ENCODE measurements at places on chromosomes 5 and 9.

GRCh38 chr5:160240350-160240749 is 11.0 kb downstream of the FABP6 start:
- DNase-seq = no peak

GRCh38 chr5:157761690-157762621 is 18.4 kb downstream of the LSM11 start:
- no peak for DNase-seq

DNA sequence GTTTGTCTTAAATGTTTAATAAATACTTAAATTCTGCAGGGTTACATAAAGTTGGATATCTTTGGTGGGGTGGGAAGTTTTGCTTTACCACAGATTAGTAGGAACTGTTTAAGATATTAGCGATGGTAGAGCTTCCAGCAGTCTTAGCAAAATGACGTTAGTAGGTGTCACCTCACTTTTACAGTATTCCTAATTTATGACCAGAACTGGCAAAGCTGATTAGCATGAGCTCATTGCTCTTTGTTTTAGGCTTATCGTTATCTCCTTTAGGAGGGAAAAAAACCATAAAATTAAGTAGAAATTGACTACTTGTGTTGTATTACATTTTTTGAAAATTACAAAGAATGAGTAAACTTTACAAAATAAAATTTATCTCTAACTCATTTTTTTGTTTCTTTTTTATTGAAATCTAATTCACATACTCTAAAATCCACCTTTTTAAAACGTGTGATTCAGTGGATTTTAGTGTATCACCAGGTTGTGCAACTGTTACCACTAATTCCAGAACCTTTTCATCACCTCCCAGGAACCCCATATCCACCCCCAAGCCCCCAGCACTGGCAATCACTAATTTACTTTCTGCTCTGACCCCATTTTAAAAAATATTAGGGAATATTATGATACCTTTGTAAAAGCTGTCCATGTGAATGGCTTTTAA is 129.5 kb downstream of the TRIO start:
- DNase-seq = no peak

GRCh38 chr9:78143281-78144007 is 92.4 kb upstream of the CEP78 start:
- no peak for DNase-seq

GRCh38 chr9:82180711-82181110 is 192.1 kb downstream of the SPATA31D1 start:
- no peak for DNase-seq

- DNase-seq = no peak
These were observed 58.3 kb upstream of the ANGPTL2 start for GRCh38 chr9:127180457-127181314.

GRCh38 chr9:135905380-135906258 is 1.7 kb downstream of the CAMSAP1 start:
- no peak for DNase-seq

GRCh38 chr9:93286252-93287188 is 102.6 kb downstream of the WNK2 start:
- DNase-seq = no peak

GRCh38 chr5:34574936-34575467 is 81.1 kb upstream of the RAI14 start:
- no peak for DNase-seq

DNA sequence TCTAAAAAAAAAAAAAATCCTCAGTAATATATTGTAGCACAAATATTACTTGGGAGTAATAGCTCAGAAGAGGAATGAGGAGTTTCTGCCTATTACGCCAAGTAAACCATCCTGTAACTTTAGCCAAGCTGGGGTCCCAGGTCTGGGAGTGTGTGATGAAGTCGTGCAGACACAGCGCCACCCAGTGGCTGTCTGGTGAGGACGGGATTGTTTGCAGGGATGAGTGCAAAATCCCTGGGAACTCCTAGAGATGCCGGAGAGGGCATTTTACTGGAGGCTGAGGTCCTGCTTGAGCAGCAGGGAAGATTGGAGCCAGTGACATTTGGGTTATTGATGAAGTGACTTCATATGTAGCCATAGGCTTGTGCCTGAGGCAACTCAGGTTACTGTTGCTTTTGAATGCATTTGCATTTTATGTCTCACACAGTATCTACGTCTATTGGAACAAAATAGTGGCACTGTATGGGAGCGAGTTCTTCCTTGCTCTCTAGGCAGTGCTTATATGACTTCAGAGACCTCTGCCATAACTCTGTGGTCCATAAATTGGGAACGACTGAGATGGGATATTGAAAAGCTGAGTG is 72.8 kb downstream of the PSAT1 start:
- peak; percentile 25 for DNase-seq

GRCh38 chr5:11037941-11038340 is 276.9 kb upstream of the DAP start:
- no peak for DNase-seq

DNA sequence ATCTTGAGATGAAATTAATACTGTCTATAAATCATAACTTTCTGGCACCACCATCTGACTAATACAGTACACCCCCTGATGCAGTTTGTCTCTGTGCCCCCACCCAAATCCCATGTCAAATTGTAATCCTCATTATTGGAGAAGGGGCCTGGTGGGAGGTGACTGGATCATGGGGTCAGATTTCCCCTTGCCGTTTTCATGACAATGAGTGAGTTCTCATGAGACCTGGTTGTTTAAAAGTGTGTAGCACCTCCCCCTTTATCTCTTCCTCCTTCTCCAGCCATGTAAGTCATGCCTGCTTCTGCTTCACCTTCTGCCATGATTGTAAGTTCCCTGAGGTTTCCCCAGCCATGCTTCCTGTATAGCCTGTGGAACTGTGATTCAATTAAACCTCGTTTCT is 78.7 kb upstream of the CDH6 start:
- no peak for DNase-seq

DNA sequence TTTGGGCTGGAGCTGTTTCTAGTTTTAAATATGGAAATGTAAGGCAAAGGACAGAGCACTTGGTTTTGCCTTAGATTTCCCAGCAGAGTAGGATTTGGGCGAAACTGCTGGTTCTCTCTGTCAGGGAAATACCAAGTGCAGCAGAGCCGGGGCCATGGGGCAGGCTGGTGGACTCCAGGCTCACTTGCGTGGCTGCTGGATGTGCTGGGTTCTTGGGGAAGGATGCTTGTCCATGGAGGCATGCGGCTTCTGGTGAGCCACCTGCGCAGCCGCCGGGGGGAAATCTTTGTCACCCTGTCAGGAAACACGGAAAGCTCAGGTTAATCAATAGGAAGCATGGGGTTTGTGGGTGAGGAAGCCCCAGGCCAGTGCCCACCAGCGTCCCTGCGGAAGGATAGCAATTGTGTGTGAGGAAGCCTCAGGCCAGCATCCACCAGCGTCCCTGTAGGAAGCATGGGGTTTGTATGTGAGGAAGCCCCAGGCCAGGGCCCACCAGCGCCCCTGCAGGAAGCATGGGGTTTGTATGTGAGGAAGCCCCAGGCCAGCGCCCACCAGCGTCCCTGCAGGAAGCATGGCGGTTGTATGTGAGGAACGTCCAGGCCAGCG is 80.1 kb downstream of the DAP start:
- DNase-seq = no peak

DNA sequence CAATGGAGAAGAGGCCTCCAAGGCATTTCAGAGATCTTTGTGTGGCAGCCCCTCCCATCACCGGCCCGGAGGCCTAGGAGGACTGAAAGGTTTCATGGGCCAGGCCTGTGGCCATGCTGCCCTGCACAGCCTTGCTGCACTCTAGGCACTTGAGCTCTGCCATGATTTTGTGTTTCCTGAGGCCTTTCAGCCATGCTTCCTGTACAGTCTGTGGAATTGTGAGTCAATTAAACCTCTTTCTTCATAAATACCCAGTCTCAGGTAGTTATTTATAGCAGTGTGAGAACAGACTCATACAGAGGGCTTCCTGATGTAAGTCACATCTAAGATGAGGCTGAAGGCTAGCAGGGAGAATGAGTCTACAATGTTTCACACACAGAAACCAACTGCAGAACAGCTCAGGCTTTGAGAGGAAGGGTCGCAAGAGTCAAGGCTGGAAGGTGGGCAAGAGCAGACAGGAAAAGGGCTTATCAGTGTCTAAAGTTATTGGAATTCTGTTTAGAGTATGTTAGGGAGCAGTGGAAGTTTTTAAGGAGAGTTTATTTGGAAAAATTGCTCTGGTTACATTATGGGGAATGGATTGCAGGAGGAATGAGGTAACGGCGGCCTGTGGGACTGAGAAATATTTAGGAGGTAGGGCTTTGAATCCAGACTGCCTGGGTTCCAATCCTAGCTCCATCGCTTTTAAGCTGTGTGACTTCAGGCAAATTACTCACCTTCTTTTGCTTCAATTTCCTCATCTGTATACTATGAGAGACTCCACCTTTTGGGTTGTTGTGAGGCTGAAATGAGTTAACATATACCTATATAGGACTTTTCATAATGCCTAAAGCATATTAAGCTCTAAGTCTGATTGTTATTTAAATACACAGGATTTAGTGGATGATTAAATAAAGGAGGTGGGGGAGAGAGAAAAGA is 291.2 kb downstream of the CWC27 start:
- DNase-seq = no peak

DNA sequence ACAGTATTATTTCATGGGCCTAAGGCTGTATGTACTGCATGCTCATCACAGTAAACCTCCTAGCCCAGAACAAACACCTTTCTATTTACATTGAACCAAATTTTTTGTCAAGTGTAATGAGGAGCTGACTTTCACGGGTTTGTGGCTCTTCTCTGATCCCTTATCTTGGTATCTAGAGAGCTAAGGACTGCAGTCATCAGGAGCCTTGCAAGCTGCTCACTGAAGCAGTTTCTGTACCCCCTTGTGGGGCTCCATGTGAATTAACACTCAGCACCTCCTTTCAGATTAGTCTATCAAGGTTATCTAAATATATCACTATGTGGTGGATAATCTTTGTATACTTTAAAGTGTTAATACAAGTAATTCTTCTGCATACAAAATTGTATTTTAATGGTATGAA is 108.2 kb downstream of the AUH start:
- DNase-seq = peak; percentile 64

DNA sequence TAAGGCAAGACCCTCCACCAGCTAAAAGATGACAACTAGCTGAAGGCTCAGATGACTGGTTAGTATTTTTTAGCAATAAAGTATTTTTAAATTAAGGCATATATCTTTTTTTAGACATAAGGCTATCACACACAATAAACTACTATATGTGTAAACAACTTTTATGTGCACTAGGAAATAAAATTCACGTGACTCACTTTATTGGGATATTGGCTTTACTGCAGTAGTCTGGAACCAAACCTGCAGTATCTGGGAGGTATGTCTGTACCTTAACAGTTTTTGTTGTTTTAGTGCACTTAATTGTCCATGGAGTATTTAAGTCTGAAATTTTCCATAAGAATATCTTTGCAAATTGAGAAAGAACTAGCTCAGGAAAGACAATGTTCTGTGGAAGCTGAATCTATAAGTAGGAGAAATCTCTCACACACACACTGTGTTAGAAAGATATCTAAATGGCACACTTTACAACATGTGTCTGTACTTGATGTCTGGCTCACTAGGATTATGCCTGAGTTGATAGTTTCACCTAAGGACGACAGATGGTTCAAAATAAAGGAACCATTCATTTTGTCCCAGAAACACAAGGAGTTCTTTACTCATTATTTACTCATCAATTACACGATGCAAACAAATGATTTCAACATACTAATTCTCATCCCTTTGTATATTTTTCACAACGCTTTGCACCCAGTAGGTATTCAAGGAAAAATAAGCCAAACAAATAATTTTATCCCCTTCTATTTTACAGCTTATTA is 4.6 kb downstream of the RAPGEF6 start:
- DNase-seq = no peak

DNA sequence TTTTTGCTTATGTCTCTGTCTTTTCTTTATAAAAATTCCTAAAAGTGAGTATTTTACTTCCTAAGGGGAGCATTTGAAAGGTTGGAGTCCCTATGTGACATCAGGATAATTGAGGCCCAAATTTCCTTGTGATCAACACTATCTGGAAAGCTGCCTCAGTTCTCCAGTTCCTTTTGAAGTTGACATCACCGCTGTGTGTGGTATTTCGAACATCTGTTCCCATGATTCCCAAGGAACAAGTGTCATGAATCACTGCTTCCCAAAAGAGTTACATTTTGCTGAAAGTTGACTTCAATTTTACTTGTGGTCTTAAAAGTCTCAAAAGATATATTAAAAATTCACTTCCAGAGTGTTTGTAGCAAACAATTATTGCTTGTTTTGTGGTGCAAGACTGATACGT is 452.1 kb upstream of the RGMB start:
- no peak for DNase-seq

GRCh38 chr9:120830151-120830550 is 12.6 kb downstream of the PSMD5 start:
- no peak for DNase-seq

DNA sequence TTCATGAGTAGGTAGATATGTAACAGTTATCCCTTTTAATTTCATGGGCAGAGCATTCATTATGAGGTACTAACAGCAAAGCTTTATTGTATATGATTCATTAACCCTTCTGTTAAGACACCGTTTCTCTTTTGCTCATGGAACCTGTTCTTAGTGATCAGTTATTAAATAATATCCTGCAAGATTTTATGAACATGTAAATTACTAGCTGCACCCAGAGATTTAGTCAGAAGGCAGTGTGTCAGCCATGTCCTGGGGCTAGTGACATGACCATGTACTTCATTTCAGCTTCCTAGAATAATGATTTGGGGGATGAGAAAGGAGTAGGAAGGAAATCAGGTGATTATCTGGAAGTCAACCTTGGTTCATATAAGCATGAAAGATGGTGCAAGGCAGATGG is 7.0 kb downstream of the MAST4 start:
- DNase-seq = no peak

- DNase-seq = no peak
These were observed 3.7 kb downstream of the ADAMTSL2 start for GRCh38 chr9:133538176-133538575.

- DNase-seq = no peak
These were observed 977 bp downstream of the MGAT4B start for GRCh38 chr5:179805529-179806249.

DNA sequence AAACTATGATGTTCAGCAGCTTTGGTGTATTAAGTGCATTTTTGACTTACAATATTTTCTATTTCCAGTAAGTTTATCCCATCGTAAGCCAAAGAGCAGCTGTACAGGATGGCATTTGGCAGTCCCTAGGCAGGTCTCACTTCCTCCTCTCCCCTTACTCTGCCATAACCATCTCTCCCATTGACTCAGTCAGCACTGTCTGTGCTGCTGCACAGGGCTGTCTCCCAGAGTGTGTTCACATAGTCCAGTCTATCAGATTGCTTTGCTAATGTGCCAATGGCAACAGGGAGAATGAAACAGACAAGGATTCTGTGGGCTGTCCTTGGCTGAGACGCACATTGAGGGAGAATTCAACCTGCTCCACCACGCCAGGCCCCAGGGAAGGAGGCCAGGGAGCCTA is 47.0 kb upstream of the CAST start:
- no peak for DNase-seq

GRCh38 chr5:82641331-82642003 is 363.3 kb upstream of the RPS23 start:
- DNase-seq = no peak

- DNase-seq = no peak
These were observed 76.9 kb upstream of the MINAR2 start for GRCh38 chr5:129670957-129671500.

GRCh38 chr9:91714020-91714806 is 235.8 kb downstream of the ROR2 start:
- DNase-seq = no peak

- DNase-seq = no peak
These were observed 101.4 kb upstream of the SLC1A3 start for GRCh38 chr5:36505021-36505420.

GRCh38 chr5:65815161-65815560 is 93.2 kb downstream of the NLN start:
- no peak for DNase-seq
